ENCODE measurements at places on chromosomes 11 and 22. TPM values are rescaled to one million over a fixed set of nuclear protein-coding genes. Genes with fewer than 3 reads are reported as not detected.

The MMP27 gene
- not detected for total RNA-seq

The CHRNA10 gene
- 0.94 TPM for total RNA-seq

The EFCAB6 gene
- 0.50 TPM for total RNA-seq

The RIMBP3B gene
- not detected for total RNA-seq

The MIAT gene
- total RNA-seq: 0.16 TPM

The TBX1 gene
- total RNA-seq: 98.6 TPM

The TMEM86A gene
- 4.2 TPM for total RNA-seq

The MUC2 gene
- not detected for total RNA-seq

The HTR3B gene
- total RNA-seq: not detected

The H19 gene
- total RNA-seq: 217 TPM

The INSC gene
- under 0.01 TPM for total RNA-seq

The TTC28 gene
- 22.2 TPM for total RNA-seq

The PAX6 gene
- total RNA-seq: 0.13 TPM

The CECR2 gene
- total RNA-seq: under 0.01 TPM

The SYT12 gene
- total RNA-seq: not detected

The DKK3 gene
- total RNA-seq: 408 TPM

The OR52E6 gene
- total RNA-seq: not detected

The RAB36 gene
- 0.88 TPM for total RNA-seq

The ZNHIT2 gene
- 3.6 TPM for total RNA-seq

The CCDC81 gene
- total RNA-seq: 0.32 TPM
